ENCODE measurements at places on chromosomes 5 and 9.

DNA sequence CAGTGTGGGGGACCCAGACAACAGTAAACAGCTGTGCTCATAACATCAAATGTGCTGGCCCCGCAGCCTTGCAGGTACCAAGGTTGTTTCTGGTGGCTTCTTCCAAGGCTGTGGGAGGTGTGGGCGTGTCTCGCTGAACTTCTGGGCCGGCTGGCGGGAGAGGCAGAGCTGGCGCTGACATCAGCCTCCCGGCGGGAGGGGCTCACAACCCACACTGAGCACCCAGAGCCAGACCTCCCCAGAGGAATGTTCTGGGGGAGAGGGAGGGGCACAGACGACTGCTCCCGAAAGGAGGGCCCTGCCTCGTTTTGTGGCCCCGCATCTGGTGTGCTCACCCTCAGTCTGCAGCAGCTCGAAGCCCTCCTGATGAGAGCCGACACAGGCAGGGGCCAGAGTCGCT is 6.9 kb upstream of the SLC12A7 start:
- no peaks in the 10 kb centered on the region for H3K27me3 ChIP-seq
- no peaks in the 10 kb centered on the region for H3K36me3 ChIP-seq
- no peaks in the 10 kb centered on the region for H3K4me1 ChIP-seq
- no peak overlapping the region for H3K4me3 ChIP-seq

GRCh38 chr5:179060116-179061008 is at the start of gene ZNF354C:
ZNF354C (plus strand) TSS chr5:179060373; CDS start chr5:179062069, 1,696 bp downstream.
- peaks cover 11% of the 10 kb centered on the region for H3K4me1 ChIP-seq
- peak; percentile 87 for DNase-seq
- H3K4me3 ChIP-seq = peak within 1 kb of the TSS; percentile 78
- peaks cover 12% of the 10 kb centered on the region for H3K36me3 ChIP-seq
- H3K27me3 ChIP-seq = no peaks in the 10 kb centered on the region

DNA sequence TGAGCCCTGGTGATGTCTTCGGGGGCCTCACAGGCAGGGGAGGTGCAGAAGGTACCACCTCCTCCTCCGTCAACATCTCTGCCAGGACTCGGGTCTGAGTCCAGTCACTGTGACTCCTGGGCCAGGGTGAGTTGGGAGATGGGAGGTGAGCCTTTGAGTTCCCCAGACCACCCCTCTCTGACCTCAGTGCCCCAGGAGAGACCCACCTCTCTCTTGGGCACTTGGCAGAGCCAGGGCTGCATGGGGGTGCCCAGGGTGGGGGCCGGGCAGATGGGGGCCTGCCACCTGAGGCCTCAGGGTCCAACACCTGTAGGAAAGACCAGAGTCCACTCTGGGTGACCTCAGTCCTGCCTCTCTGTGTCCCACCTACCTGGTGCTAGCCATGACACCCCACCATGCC is 6.8 kb downstream of the KIF12 start:
- no peak overlapping the region for H3K27ac ChIP-seq
- no peak for DNase-seq
- H3K4me1 ChIP-seq = peaks cover under 1% of the 10 kb centered on the region

DNA sequence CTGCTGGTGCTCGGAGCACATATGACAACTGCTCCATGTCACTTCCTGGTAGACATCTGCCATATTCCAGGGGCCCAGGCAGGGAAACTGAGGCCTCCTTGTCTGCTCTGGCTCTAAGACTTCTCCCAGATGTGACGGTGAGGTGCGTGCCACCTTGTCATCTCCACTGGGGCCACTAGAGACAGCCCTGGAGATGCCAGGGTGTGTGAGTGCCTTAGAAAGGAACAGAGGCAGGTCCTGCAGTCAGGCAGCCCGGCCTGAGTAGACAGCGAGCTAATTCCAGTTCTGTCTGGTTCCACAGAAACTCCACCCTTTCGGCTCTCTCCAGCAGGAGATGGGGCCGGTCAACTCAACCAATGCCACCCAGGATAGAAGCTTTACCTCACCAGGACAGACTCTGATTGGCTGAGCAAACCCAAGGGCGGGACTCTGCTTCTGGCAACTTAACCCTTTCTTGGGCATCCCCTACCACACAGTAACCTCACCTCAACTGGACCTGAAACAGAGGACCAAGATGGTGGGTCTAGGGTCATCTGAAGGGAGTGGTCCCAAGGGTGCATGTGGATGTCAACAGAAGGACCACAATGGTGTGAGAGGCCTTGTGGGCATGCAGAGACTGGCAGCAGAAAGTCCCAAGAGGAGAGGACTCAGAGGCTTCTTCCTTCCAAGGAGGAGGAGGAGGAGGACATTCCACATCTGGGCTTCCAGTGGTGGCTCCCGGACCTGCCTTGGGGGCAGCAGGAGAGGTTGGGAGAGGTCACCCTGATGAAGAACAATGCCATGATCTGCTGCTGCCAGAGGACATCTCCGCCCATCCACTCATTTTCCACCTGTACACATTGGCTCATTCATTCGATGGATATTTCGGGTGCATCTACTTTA is 77.7 kb downstream of the RGS3 start:
- H3K36me3 ChIP-seq = no peaks in the 10 kb centered on the region
- H3K4me3 ChIP-seq = no peak overlapping the region
- no peak overlapping the region for H3K27ac ChIP-seq
- no peak for DNase-seq
- H3K4me1 ChIP-seq = no peaks in the 10 kb centered on the region

DNA sequence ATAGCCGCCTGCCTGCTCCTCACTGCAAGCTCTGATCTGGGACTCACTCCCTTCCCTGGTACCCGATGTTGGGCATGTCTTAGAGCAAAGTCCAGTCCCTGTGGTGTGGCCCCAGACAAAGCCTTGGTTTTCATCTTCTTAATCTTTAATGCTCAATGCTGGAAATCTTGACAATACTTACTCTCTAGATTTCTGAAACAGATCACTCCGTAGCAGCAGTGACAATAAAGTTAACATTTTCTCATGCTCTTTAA is 260.2 kb upstream of the IRX2 start:
- no peaks in the 10 kb centered on the region for H3K4me1 ChIP-seq
- no peaks in the 10 kb centered on the region for H3K36me3 ChIP-seq
- no peak overlapping the region for H3K4me3 ChIP-seq
- DNase-seq = no peak

GRCh38 chr5:133914434-133914833 is 54.0 kb downstream of the C5orf15 start:
- no peaks in the 10 kb centered on the region for H3K36me3 ChIP-seq
- no peak overlapping the region for H3K27ac ChIP-seq
- peaks cover 12% of the 10 kb centered on the region for H3K4me1 ChIP-seq
- no peak overlapping the region for H3K4me3 ChIP-seq
- no peak for DNase-seq

DNA sequence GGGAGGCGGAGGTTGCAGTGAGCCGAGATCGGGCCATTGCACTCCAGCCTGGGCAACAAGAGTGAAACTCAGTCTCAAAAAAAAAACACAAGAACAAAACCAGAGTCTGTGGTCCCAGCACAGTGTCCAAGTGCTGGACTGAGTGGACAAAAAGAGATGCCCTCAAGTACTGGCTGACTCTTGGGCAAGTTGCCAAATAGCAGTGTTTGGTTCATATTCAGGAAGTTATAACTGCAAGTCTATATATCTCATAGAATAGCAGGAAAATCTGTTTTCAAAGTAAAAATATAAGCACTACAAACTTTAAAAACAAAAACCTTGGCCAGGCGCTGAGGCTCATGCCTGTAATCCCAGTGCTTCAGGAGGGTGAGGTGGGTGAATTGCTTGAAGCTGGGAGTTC is 7.3 kb downstream of the HABP4 start:
- H3K36me3 ChIP-seq = no peaks in the 10 kb centered on the region
- no peak for DNase-seq
- no peaks in the 10 kb centered on the region for H3K4me1 ChIP-seq
- H3K27me3 ChIP-seq = no peaks in the 10 kb centered on the region

DNA sequence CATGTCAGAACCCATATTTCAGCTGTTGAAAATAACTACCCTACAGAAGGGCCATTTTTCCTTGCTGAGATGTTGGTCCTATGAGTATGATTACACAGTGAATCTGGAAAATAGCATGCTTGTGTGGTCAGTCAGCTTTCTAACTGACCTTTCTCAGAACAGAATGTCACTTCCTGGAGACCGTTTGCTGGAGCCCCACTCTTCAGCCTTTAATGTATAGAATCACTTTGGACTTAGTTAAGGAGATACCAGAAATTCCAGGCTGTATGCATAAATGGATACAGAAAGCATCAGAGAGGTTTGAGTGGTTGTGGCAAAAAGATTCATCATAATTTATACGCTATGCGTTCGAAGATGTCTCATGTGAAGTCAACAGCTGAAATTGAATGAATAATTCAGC is 488.1 kb downstream of the EBF1 start:
- H3K36me3 ChIP-seq = no peaks in the 10 kb centered on the region
- DNase-seq = no peak
- no peak overlapping the region for H3K27ac ChIP-seq
- peaks cover 2% of the 10 kb centered on the region for H3K4me1 ChIP-seq
- H3K27me3 ChIP-seq = no peaks in the 10 kb centered on the region

DNA sequence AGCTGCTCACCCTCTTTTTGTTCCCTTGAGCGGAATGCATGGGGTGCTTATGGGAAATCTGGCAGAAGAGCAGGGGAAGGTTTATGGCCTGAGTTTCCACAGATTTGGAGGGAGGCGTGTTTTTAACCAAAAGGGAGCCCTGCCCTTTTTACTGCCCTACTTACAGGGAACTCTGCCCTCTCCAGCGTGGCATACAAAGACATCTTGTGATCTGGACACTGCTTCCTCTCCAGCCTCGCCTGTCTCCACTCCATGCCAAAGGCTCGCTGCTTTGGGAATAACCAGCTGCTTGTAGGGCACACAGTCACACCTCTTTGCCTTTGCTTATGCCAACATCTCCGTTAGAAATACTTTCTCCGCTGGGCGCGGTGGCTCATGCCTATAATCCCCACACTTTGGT is 314.2 kb downstream of the ARHGAP26 start:
- H3K27me3 ChIP-seq = no peaks in the 10 kb centered on the region
- no peak overlapping the region for H3K27ac ChIP-seq
- DNase-seq = no peak
- no peaks in the 10 kb centered on the region for H3K36me3 ChIP-seq
- no peak overlapping the region for H3K4me3 ChIP-seq

- DNase-seq = no peak
- no peaks in the 10 kb centered on the region for H3K36me3 ChIP-seq
- no peaks in the 10 kb centered on the region for H3K4me1 ChIP-seq
- H3K4me3 ChIP-seq = no peak overlapping the region
Measured at GRCh38 chr9:20670395-20670794, 13.7 kb upstream of the FOCAD start.

- H3K4me3 ChIP-seq = no peak overlapping the region
- H3K27me3 ChIP-seq = no peaks in the 10 kb centered on the region
- H3K36me3 ChIP-seq = peaks cover 2% of the 10 kb centered on the region
- peak; percentile 52 for DNase-seq
Measured at GRCh38 chr9:3475300-3476020, 50.3 kb downstream of the RFX3 start.

DNA sequence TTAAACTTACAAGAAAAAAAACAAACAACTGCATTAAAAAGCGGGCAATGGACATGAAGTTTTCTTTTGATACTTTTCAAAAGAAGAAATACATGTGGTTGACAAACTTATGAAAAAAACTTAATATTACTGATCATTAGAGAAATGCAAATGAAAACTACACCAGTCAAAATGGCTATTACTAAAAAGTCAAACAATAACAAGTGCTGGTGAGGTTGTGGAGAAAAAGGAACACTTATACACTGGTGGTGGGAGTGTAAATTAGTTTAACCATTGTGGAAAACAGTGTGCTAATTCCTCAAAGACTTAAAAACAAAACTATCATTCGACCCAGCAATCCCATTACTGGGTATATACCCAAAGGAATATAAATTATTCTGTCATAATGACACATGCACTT is 311.6 kb downstream of the ISL1 start:
- no peak for DNase-seq
- H3K36me3 ChIP-seq = no peaks in the 10 kb centered on the region
- no peaks in the 10 kb centered on the region for H3K4me1 ChIP-seq

GRCh38 chr9:114290561-114290986 is 32.3 kb upstream of the ORM1 start:
- peaks cover 4% of the 10 kb centered on the region for H3K27me3 ChIP-seq
- no peak for DNase-seq
- H3K4me3 ChIP-seq = no peak overlapping the region
- no peaks in the 10 kb centered on the region for H3K36me3 ChIP-seq
- H3K4me1 ChIP-seq = peaks cover 3% of the 10 kb centered on the region

DNA sequence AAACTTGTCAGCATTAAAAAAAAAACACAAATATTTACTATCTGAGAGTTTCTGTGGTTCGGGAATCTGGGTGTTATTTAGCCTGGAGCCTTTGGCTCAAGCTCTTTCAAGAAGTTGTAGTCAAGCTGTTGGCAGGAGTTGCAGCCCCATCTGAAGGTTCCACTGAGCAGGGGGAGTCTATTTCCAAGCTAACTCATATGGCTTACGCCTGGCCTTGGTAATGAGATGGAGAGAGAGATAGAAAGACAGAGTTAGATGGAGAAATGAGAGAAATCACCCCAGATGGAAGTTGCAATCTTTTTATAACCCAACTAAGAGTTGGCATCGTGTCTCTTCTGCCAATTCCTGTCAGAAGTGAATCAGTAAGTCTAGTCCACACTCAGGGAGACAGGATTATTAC is 1075.2 kb upstream of the SEMA6A start:
- H3K36me3 ChIP-seq = no peaks in the 10 kb centered on the region
- H3K27me3 ChIP-seq = no peaks in the 10 kb centered on the region
- no peak overlapping the region for H3K27ac ChIP-seq
- H3K4me3 ChIP-seq = no peak overlapping the region

- no peak overlapping the region for H3K4me3 ChIP-seq
- H3K36me3 ChIP-seq = no peaks in the 10 kb centered on the region
- peaks cover 3% of the 10 kb centered on the region for H3K27me3 ChIP-seq
- no peak for DNase-seq
Measured at GRCh38 chr5:77200663-77201062, 9.8 kb upstream of the PDE8B start.

- no peak for DNase-seq
- H3K36me3 ChIP-seq = no peaks in the 10 kb centered on the region
- H3K27ac ChIP-seq = no peak overlapping the region
- no peaks in the 10 kb centered on the region for H3K27me3 ChIP-seq
Measured at GRCh38 chr5:94751460-94751859, 133.0 kb downstream of the SLF1 start.

GRCh38 chr5:10116594-10116993 is 133.1 kb downstream of the ATPSCKMT start:
- H3K4me3 ChIP-seq = no peak overlapping the region
- no peaks in the 10 kb centered on the region for H3K36me3 ChIP-seq
- no peaks in the 10 kb centered on the region for H3K4me1 ChIP-seq
- no peak overlapping the region for H3K27ac ChIP-seq
- H3K27me3 ChIP-seq = peaks cover 3% of the 10 kb centered on the region

DNA sequence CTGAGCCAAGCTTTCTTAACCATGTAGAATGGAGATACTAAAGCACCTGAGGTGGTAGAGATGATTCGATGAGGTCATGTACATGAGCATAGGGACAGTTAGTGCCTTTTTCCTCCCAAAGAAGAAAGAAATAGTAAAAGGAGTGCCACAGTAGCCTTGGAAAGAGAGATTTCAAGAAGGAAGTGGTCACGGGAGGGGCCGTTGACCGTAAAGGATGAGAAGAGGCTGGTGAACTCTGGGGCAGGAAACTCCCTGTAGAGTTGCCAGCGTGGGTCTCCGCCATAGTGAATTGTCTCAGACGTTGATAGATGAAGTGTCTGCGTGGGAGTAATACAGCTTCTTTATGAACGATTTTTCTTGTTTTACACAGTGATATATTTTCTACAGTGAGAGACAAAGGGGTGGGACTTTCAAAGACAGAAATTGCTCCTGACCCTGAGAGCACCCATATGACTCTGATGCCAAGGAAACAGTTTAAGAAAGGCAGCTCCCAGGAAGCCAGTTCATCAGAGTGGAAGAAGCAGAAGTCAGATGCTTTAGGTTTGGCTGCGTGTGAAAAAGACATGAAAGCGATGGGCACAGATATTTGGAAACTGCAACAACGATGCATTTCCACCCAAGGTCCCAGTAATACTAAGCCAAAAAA is 41.3 kb downstream of the UGCG start:
- no peaks in the 10 kb centered on the region for H3K27me3 ChIP-seq
- H3K36me3 ChIP-seq = peaks cover 10% of the 10 kb centered on the region
- H3K27ac ChIP-seq = peak overlapping the region; percentile 61
- peaks cover 28% of the 10 kb centered on the region for H3K4me1 ChIP-seq
- no peak overlapping the region for H3K4me3 ChIP-seq
